Mesenteric fat pad (tissue), 1 donor: ENCODE measurements at places on chromosomes 6 and 20. TPM values are rescaled to one million over a fixed set of nuclear protein-coding genes. Genes with fewer than 3 reads are reported as not detected.

GRCh38 chr6:87590990-87591389 lies 1.1 kb downstream of the ORC3 start:
- no peak for DNase-seq

DNA sequence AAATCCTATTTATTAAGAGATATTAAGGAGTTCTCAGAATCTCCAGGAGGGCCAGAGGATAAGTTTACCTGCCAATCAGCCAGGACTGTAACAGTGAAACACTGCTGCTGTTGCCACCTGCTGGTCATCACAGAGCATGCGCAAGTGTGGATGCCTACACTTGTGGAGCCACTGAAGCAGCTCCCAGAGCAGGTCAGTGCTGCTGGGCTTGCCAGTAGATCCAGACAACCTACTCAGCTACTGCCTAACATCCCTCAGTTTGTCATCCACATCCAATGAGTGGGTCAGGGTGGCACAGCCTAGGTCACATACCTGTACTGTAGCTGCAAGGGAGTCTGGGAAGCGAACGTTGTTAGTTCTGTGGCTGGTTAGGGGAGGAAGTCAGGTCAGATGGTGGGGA lies 18.3 kb upstream of the NHSL1 start:
- DNase-seq = no peak

DNA sequence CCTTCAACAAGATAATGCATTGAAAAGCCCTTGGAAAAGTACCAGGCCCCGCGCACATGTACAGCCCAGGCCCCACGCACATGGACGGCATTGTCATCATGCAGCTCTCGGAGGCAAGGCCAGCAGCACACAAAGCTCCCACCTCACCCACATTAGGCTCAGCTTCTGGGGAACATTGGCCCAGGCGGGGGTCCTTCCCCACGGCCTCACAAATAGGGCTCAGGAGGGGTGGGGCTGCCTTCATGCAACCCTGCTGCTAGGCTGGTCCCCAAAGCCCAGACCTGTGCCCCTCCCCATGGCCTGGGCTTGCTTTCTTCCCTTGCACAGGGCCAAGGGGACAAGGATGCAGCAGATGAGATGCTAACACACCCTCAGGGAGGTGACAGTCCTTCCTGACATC lies 26.7 kb downstream of the NPEPL1 start:
- peak; percentile 55 for DNase-seq

- DNase-seq = no peak
These were observed 5.7 kb upstream of the TIAM2 start for GRCh38 chr6:154989448-154989847.

The MUC22 gene
- not detected for total RNA-seq

The WFDC12 gene
- total RNA-seq = not detected
